Stimulated activated CD8-positive, alpha-beta memory T cell treated with anti-CD3 and anti-CD28 coated beads, Interleukin-4, amount 100 ng/mL, for 1 hour (primary cell): ENCODE measurements at places on chromosomes 16 and 17.

DNA sequence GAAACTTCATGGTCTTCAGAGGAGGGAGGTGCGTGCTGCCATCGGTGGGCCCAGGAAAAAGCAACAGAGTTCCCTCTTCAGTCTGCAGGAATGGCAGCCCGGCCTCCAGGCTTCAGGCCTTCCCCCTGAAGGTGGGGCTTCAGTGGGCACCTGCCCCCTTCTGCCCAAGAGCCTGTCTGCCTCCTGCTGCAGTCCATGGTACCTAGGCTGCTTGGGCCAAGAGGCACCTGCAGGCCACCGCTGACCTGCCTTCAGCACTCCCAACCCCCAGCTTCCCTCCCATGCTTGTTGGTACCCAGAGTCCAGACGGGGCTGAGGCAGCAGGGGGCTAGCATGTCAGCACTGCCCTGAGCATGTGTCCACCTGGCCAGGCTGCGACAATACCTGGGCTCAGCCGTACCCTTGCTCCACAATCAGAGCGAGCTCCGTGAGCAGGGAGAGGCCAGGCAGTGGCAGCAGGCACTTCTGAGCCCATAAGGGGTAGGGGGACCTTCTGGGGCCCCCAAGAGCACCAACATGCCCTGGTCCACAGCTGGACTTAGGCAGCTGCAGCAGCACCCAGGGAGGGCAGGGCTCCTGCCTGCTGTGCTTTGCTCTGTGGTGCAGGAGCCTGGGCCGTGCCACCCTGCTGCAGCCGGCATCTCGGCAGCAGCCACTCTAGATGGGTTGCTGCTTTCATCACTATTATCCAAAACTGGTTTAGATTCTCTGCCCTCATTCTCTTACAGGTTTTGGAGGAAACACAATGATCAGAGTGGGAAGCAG, 77.2 kb upstream of the AKTIP start:
- no peak for DNase-seq

GRCh38 chr17:8629371-8630226, 926 bp downstream of the MYH10 start:
- DNase-seq = no peak

GRCh38 chr16:65318138-65318537, 196.3 kb upstream of the CDH11 start:
- no peak for DNase-seq

GRCh38 chr17:76420356-76421043, 32.5 kb downstream of the UBE2O start:
- DNase-seq = no peak

GRCh38 chr17:76204277-76204676, 36.0 kb downstream of the RNF157 start:
- no peak for DNase-seq

GRCh38 chr17:36503456-36504155, 17.1 kb downstream of the ZNHIT3 start:
- DNase-seq = no peak

DNA sequence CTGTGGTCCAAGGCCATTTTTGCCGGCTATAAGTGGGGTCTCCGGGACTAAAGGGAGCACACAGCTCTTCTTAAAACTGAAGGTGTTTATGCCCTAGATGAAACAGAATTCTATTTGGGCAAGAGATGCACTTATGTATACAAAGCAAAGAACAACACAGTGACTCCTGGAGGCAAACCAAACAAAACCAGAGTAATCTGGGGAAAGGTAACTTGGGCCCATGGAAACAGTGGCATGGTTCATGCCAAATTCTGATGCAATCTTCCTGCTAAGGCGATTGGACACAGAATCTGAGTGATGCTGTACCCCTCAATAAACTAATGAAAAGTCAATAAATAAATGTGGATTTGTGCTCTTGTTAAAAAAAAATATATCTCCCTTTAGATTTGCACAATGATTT, 20.2 kb upstream of the SHISA9 start:
- no peak for DNase-seq

DNA sequence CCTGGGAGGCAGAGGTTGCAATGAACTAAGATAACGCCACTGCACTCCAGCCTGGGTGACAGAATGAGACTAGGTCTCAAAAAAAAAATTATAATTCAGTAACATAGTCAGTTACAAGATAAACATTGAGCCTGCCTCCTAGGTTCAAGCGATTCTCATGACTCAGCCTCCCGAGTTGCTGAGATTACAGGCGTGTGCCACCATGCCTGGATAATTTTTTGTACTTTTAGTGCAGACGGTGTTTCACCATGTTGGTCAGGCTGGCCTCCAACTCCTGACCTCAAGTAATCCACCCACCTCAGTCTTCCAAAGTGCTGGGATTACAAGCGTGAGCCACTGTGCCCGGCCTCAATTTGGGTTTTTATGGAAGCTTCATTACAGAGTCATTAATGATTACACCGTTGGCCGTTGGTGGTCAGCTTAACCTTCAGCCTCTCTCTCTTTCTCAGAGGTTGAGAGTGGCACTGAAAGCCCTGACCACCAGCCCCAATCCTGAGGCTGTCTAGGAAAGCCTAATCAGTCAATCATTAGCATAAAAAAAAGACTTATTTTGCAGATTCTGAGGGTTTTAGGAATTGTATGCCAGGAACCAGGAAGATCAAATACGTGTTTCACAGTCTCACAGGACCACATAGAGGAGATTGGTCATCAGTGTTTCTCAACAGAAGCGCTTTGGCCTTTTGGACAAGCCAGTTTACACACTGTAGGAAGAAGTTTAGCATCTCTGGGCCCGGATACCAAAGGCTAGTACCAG, 1.3 kb upstream of the LRRC37A3 start:
- no peak for DNase-seq

DNA sequence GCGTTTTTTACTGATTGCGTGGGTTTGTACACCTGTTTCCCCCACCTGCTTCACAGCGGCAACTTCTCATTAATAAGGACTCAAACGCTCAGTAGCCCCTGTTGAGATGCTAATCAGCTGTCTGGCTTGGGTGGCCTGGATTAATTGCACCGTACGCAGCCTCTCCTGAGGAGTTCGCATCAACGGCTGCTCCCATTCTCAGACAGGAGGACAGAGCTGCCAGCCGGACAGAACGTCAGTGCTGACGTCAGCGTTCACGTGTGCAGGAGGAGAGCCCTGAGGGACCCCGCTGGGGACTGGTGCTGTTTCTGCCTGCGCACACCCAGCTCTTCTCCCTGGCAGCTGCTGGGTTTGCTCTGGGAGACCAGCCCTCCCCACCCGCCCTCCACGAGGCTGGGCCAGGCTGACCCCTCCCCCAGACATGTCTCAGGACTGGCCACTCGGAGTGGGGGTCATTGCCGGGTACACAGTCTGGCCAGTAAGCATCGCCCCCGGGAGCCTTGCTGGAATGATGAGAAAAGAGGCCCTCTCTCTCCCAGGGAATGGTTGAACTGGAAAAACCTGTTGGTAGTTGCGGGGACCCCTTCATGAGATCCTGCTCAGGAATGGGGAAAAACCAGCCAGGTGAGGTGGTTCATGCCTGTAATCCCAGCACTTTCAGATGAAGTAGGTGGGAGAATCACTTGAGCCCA, 5.7 kb upstream of the BANP start:
- DNase-seq = no peak

DNA sequence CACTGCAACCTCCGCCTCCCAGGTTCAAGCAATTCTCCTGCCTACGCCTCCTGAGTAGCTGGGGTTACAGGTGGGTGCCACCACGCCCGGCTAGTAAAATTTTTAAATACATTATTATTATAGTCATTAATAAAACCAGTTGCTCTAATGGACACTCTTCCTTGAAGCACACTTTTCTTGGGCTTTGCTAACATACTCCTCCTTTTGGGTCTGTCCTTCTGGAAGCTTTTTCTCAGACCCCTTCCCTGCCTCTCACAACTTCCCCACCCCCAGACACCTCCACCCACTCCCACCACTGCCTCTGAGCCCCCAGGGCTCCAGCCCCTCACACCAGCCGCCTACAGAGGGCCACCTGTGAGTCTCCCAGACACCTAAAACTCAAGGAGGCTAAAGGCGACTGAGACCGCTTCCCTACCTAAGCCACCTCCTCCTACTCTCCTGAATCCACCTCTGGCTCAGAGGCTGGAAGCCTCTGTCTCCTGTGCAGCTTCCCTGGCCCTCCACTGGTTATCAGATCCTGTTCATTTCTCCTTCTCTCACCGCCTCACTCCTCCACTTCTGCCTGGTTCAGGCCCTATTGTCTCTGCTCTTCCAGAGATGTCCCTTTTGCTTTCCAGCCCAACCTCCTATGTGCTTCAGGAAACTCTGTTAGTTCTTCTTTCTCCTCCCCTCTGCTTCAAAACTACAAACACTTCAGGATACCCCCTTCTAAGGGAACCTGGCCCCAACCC, 2.1 kb upstream of the CUEDC1 start:
- no peak for DNase-seq

- no peak for DNase-seq
Measured at GRCh38 chr16:2250652-2251295, 613 bp downstream of the ECI1 start.

- DNase-seq = no peak
Measured at GRCh38 chr17:42908872-42909700, 8.5 kb downstream of the G6PC1 start.

DNA sequence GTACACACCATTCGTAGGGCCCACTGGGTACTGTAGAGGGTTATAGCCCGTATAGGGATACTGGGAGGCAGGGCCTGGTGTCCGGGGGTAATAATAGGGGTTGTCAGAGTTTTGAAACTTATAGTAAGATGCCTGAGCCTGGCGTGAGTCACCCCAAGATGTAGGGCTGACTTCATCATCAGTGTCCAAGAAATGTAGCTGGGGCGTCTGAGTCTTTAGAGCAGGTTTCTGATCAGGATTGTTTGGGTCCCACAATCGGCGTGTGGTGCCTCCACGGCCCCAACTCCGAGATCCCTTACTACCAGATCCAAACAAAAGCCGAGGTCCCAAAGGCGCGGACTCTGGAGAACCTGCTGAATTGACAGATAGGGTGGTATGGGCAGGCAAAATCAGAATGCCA, 4.4 kb downstream of the SMG6 start:
- no peak for DNase-seq

DNA sequence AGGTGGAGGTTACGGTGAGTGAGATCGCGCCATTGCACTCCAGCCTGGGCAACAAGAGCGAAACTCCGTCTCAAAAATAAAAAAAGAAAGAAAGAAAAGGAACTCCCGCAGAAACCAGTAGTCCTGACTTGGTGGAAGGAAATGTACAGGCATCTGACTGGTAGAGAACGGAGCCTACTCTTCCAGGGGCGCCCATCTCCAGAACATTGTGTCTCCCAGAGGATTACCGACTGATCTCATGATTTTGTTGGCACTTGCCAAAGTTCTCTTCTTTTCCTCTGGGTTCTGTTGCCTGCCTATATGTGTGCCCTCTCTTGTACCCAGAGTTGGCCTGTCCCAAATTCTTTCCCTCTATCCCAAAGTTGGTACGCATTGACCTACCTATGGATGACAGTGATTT, 24.2 kb downstream of the DDX19A start:
- no peak for DNase-seq

- no peak for DNase-seq
Measured at GRCh38 chr17:12719948-12720347, 54.3 kb downstream of the MYOCD start.

DNA sequence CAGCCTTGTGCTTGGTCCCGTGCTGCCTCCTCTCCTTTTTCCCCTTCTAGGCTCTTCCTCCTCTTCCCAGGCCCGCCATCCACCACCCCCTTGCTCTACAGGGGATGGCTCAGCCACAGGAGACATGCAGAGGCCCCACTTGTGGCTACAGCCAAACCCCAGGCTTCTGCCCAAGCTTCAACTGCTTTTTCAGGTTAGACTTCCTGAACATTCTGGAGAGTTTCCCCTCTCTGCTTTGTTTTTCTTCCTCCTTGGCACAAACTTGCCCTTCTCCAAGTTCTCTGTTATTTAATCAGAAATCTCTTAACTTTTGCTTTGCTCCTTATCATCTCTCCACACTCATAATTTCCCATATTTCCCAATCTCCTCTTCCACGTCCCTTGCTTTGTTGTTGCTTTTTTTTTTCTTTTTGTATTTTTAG, 18.3 kb upstream of the HAS3 start:
- DNase-seq = no peak

GRCh38 chr16:85803570-85803969, 4.1 kb downstream of the COX4I1 start:
- no peak for DNase-seq

- no peak for DNase-seq
Measured at GRCh38 chr17:45579529-45580495, 89.3 kb upstream of the PLEKHM1 start.

GRCh38 chr16:70163596-70163995, 10.0 kb upstream of the CLEC18C start:
- no peak for DNase-seq

DNA sequence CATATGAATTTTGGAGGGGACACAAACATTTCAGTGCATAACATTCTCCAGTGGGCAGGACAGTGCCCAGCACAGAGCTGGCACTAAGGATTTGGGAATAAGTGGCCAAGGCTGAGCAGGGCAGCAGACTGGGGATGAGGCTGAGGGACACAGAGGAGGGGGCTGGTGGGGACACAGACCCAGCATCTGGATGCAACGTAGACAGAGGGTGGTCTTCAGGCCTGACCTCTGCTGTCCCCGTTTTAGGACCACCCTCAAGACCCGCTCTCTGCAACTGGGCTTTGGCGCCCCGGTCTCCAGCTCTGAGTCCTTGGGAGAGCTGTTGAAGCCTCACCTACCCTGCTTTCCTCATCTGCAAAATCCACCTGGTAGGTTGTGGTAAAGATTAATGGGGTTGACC, 3.3 kb upstream of the PRSS33 start:
- DNase-seq = no peak

GRCh38 chr17:30541802-30542201, 64.6 kb downstream of the GOSR1 start:
- DNase-seq = no peak

DNA sequence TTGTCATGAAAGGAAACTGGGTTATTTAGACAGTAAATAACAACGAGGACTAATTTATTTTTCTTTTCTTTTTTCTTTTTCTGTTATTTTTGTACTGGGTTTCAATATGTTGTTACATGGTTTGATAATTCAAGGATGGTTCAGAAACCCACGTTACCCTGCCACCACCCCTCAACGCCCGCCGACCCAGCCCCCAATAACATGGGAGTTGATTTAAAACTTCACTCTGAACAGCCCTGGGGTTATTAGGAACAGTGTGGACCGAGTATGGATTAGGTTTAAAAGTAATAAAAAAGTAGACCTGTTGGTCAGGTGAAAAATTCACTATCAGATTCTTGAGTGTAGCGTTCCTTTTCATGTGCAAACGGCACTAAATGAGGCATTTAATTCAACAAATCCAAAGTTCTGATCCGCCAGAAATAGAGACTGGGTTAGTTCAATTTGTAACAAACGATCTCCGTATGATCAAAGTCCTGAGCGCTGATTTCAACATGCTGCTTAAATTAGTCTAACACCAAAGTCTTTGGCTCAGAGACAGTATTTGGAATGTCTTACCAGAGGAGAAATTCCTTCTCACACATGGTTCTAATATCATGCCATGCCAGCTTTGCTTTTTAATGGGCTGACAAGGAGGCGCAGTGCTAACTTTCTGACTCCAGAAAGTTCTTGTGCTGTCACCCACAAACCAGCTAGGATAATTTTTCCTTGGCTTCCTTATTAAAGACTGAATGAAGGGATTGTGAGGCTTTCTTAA, 173.1 kb upstream of the IRX3 start:
- DNase-seq = no peak

GRCh38 chr16:55470533-55471371, 8.2 kb upstream of the MMP2 start:
- DNase-seq = no peak
